ENCODE measurements at places on chromosomes 4 and X.

DNA sequence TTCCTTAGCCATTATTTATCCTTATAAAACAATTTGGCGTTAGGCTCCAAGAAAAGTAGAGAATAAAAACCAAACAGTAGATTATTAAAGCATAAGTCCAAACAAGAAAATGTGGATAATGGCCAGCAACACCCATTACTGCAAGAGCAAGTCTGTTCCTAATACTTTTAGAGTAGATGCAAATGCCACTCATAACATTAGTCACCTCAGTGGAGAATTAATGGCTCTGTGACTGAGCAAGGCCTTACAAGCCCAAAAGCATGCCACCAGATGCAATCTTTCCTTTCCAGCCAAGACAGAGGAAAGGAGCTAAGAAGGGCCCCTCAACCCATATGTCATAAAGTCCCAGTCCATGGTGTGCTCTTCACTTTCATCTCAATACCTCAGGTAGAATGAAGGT, 373.8 kb downstream of the OPHN1 start:
- no peak for DNase-seq

GRCh38 chr4:28358606-28359005, 1498.0 kb downstream of the STIM2 start:
- DNase-seq: no peak

- DNase-seq: no peak
Measured at GRCh38 chrX:15804563-15804962, 14.3 kb downstream of the ZRSR2 start.

DNA sequence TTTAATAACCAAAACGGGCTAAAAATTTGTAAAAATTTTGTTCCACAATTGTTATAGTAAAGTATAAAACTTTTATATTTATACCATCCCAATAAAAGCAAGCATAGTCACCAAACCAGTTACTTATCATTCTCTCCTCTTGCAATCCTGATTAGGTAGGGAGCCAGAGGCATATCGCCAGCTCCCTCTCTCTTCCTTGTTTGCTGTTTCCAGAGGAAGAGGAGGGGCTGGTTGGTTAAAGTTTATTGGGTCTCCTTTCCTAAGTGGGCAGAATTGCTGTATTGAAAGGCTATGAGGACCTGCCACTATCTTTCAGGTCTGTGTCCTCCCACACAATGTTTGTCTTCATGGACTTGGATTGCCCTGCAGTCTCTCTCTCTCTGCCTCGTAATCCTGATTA, 29.6 kb upstream of the BBS12 start:
- no peak for DNase-seq

DNA sequence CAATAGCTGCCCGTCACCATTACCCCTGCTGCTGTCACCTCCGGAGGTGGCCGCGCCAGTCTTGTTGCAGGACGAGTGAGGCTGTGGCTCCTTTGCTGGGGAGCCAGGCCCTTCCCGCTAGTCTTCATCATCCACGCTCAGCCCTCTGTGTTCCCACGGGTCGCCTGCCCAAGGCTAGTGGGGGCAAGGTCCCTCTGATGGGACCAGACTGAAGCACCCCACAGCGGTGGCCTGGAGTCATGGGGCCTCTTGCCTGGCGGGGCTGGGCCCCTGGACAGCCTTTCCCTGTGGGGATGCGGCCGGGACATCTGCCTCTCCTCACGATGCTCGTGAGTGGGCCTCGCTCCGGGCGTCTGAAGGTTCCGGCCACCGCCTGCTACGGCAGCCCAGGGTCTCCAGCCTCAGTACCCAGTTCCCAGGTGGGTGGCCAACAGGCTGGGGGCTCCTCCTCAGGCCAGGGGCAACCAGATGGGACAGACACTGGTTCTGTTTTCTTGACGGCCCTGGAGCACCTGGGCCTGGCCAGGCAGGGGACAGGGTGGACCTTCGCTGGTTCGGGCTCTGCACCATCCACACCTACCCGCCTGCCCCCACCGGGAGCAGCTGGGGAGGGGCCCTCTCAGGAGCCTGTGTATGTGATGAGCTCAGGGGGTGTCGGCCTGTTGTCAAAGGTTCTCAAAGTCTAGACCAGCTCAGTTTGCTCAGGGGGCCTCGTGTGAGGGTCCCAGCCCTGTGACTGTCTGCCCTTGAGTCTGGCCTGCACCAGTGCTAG, 32.3 kb downstream of the DOK7 start:
- DNase-seq: no peak

GRCh38 chr4:143254491-143255226, 69.9 kb downstream of the USP38 start:
- no peak for DNase-seq

DNA sequence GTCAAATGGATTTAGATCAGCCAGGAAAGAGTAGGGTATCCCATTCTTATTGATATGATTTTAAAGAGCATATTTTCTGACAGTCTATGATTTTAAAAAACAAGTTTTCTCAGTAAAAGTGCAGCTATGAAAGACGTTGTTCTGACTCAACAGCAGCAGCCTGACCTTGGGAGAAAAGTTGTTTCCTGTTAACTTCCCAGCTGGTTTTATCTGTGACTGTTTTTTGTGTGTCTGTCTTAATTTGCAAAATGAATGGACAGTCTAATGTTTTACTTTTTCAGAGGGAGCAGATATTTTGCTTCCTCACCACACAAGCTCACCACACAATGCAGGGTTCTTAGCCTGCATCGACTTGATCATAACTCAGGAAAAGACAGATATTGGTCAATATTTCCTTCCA, 764 bp upstream of the MTHFD2L start:
- no peak for DNase-seq

GRCh38 chr4:91684955-91685354, 618.8 kb upstream of the GRID2 start:
- no peak for DNase-seq

GRCh38 chr4:146506272-146506671, 15.5 kb downstream of the SLC10A7 start:
- DNase-seq: no peak
